Islet precursor cell (in vitro differentiated cells): ENCODE measurements at places on chromosomes 7 and 10.

- DNase-seq: peak; percentile 43
Measured at GRCh38 chr10:29470843-29471543, 163.8 kb downstream of the SVIL start.

DNA sequence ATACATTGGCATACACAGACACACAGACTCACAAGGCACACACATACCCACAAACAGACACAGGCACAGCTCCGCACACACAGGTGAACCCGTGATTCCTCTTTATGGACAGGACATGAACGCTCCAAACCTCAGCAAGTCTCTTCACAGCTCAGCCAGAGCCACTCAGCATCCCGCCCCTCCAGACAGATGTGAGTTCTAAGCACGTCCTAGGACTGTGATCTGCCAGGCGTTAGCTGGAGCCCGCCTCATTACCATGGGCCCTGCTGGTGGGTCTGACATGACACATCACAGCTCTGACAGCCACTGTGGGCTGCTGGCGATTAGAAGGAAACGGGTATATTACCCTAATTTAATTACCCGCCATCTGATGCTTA is 176.7 kb upstream of the PPP2R2D start:
- DNase-seq: peak; percentile 46

- DNase-seq: no peak
Measured at GRCh38 chr7:1525409-1525808, 5.1 kb upstream of the MAFK start.

DNA sequence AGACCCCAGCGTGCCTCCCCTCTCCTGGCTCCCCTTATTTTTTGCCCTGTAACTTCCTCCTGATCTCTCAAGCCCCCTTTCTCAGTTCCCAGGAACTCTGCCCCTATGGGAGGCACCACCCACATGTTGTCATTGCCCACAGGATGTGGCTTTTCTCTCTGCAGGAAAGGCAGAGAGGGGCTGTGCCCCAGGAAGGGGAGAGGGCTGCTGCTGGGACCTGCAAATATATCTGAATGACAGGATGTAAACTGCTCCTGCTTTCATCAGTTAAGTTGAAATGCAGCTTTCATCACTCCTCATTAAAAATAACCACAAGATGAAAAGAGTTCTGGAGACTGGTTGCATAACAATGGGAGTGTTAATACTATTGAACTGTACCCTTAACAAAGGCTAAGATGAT is 103.3 kb downstream of the CLEC2L start:
- peak; percentile 22 for DNase-seq

DNA sequence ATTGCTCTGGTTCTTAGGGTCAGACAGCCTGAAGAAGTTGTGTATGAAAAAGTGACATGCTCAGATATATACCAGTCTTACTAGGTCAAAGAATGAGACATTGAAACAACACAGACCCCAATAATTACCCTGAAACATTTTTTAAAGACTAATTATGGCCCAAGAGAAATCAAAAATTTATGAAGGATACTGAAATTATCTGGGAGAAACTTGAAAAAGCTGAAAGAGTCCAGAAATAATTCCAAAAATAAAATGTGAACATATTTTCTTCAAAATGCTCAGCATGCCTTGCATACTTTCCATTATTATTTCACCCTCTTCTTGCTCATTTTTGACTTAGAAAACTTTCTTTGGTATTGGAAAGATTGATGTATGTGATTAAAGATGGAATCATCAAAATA is 198.9 kb upstream of the CCDC6 start:
- no peak for DNase-seq

DNA sequence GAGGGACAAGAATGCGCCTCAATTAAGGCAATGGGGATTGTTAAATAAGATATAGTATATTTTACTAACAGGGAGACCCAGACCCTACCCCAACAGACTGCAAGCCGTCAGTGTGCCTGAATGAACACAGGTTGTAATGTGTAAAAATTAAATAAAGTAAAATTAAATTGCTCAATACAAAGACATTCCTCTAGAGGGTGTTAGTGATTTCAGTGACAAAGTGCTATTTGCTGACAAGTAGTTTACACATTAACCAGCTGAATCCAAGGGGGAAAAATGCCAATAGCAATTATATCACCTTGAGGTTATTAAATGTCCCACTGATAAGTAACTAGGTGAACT is 110.5 kb downstream of the EBF3 start:
- peak; percentile 2 for DNase-seq

DNA sequence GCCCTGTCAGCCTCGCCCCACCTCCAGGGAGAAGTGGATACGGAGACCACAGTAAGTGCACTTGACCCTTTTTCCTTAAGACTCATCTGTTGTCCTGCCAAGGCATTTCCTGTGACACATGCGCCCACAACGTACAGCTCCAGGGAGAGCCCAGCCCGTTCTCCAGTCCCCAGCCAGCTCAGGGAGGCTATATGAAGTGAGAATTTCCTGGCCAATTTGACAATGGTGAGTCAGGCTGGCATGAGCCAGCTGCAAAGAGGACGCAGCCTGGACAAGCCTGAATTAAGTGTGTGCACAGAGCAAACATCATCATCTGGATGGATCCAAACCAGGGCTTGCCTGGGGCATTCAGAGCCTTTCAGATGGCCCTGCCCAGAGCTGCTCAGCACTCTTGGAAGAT is 244.8 kb downstream of the KCNMA1 start:
- DNase-seq: peak; percentile 90

DNA sequence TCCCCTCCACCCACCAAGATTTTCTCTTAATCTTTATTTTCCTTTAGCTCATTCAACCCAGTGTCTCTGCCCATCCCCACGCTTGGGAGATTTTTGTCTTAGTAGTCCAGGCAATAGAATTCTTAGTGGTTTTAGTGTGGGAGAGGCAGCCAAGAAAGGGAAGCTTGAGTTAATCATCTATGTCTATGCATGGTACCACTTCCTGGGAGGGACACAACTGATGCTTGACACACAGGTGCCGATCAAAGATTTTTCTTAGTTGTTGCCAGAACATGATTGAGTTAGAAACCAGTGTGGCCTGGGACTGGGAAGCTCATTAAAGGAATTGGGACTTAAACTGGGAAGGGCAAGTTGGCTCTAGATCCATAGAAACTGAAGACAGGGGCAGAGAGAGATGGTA is 3.1 kb downstream of the STRA8 start:
- no peak for DNase-seq

GRCh38 chr7:40848541-40849221 is 713.9 kb downstream of the SUGCT start:
- DNase-seq: no peak

DNA sequence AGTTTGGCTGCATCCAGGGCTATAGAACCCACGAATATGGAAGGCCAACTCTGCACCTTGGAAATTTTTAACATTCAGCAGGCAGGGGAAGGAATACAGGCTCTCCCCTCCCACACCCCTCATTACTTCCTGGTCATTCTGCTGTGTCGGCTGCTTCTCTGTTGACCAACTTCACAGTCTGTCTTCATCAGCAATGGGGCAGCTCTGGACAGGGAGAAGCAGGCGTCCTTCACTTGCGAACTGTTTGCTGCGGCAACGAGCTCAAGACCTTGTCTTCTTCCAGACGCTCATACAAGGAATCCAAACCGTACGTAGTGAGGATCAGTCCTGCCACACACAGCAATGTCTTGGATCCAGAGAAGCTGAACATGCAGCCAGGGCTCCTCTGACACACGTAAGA is 192.2 kb downstream of the DIP2C start:
- DNase-seq: no peak

- DNase-seq: peak; percentile 42
Measured at GRCh38 chr10:124318076-124318475, 100.6 kb downstream of the OAT start.

DNA sequence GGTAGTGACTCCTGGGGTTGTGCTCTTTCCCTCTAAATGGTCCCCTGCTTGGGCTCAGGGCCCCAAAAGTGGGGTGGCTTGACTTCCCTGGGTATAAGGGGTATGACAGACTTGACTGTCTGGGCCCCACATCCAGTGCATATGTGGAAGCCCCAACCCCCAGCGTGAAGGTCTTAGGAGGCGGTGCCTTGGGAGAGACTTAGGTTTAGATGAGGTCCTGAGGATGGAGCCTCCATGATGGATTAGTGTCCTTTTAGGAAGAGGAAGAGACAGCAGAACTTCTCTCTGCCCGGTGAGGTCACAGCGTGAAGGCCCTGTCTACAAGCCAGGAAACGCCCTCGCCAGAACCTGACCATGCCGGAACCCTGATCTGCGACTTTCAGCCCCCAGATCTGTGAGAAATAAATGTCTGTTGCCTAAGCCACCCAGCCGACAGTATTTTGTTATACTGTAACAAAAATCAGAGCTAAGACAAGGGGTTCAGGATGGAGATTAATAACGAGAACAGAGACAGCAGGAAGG is 23.8 kb downstream of the PODXL start:
- no peak for DNase-seq

GRCh38 chr10:123807444-123808035 is 84.1 kb downstream of the CPXM2 start:
- DNase-seq: peak; percentile 50

- no peak for DNase-seq
Measured at GRCh38 chr10:15859509-15859905, 800 bp downstream of the MINDY3 start.

DNA sequence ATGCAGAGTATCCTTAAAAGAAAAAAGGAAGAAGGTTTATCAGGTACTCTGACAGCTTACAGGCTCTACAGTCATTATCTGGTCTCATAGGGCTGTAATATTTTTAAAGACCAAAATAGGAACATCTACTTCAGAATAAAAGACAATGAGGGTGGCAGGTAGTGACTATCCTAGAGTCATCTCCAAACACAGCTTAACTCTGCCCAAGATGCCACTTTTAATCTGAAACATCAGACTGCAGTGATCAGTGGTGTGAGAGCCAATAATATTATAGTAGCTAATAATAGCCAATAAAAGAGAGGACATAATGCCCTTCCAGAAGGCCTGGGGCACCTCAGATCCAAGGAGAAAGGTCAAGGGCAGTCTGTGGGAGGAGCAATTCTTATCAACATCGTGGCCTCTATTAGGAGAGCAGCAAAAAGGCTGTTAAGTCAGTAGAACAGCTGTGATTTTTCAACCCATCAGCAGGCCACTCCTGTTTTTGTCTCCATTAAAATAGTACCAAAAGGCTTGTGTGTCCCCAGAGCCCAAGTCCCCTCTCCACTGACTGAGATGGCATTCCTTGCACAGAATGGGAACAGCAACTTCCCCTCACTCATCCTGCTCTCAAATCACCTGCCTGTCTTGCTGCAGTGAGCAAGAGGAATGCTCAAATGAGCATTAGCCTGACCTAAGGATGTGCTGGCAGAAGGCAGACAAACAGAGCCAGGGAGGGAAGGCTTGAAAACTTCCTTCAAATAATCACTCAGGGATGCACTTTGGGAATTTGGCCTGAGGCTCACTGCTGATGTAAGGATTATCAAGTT is 20.7 kb upstream of the SPOCK2 start:
- DNase-seq: peak; percentile 90

- no peak for DNase-seq
Measured at GRCh38 chr7:114412548-114412947, 2.1 kb upstream of the FOXP2 start.

DNA sequence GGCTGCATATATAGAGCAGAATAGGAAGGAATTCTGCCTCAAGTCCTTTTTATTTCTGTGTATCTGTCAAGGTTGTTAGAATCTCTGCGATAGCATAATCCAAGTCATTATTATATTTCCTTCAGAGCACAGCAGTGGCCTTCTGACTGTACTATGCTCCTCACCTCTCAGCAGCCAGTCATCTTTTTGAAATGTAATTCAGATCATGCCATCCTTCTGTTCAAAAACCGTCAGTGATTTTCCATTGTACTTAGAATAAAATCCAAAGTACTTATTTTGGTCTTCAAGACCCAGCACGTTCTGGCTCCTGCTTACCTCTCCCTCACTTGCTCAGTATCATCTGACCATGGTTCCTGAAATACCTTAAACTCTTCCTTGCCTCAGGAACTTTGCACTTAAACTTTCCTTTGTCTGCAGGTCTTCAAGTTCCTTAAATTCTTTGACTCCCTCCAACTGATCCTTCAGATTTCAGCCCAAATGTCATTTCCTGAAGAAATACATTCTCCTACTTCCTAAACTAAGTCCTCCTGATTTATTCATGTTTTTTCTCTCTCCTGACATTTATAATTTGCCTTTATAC is 112.4 kb downstream of the ST7 start:
- DNase-seq: no peak
